ENCODE measurements at places on chromosomes 12 and 14. TPM values are rescaled to one million over a fixed set of nuclear protein-coding genes. Genes with fewer than 3 reads are reported as not detected.

Gene ACTR6
- polyA plus RNA-seq: 32.6 TPM

Gene CLEC6A
- not detected for polyA plus RNA-seq

Gene TPPP2
- not detected for polyA plus RNA-seq

DNA sequence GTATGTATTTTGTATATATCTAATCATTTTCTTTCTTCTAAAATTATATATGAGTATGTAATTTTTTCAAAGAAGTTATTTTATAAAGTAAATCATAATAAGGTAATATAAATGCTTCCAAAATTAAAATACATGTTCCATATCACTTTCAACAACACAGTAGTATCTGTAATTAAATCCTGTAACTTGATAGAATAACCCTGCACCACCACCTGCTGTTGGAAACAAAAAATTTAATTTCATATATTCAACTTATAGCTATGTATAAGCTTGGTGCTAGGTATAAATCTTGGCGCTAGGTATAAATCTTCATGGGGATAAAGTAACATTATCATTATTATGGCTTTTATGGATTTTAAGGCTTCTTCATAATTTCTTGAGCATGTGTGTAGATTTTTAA, 149.7 kb upstream of the DCN start:
- DNase-seq: no peak

- DNase-seq: no peak
Measured at GRCh38 chr12:113236539-113237399, 15.5 kb downstream of the TPCN1 start.

- DNase-seq: no peak
Measured at GRCh38 chr14:82182646-82183045, 649.0 kb upstream of the SEL1L start.

DNA sequence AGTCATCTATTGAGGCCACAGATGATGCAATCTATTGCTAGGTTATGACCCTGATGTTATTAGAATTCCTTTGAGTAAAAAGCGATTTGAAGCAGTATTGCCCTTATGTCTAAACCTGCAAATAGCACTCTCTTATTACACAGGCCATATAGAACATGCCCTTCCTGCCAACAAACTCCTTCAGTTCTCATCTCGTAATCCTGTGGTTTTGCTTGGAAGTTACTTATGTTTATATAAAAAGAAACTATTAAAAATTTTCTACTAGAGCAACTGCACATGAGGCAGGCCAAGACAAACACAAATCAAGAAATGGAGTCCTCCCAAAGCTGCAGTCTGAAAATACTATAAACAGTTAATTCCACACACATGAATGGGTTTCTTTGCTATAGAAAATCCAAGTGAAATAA, 1200.2 kb downstream of the LRFN5 start:
- DNase-seq: no peak

- no peak for DNase-seq
Measured at GRCh38 chr12:63822352-63822751, 22.1 kb upstream of the SRGAP1 start.

GRCh38 chr12:11881835-11882234, 188.9 kb upstream of the BCL2L14 start:
- no peak for DNase-seq
